ENCODE measurements at places on chromosomes 4 and X. TPM values are rescaled to one million over a fixed set of nuclear protein-coding genes. Genes with fewer than 3 reads are reported as not detected.

- no peak for DNase-seq
These were observed 23.6 kb downstream of the PLAC1 start for GRCh38 chrX:134634691-134635090.

DNA sequence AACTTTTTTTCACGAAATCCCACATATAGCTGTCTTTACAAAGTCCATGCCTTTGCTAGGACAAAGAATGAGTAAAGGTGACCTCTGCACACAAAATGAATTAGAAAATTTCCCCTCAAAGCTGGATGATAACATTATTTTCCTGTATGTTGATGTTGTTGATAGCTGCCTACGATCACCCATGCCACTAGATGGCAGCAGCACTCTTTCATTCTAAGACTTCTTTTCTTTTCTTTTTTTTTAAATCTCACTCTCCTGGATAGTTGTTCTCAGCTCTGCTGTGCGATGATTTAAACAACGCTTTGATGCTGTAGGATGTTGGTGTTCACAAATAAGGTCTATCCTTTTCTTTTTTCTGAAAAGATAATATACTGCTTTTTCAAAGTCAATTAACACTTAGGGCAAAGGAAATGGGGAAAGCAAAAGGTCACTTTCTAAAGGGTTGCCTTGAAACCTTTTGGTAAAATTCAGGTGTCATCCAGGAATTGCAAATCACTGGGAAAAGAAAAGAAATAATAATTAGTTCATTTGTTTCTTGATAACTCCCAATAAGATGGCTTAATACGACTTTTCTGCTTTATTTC is 266.8 kb downstream of the C4orf33 start:
- peak; percentile 30 for DNase-seq

GRCh38 chrX:135009838-135010237 is 12.5 kb downstream of the RTL8B start:
- DNase-seq = no peak

- DNase-seq = no peak
These were observed 65.8 kb downstream of the RGS12 start for GRCh38 chr4:3358656-3359055.

Gene FAM47E
- 3.8 TPM for total RNA-seq

Gene SLC25A14
- 6.7 TPM for total RNA-seq

Gene HSFX2
- 0.63 TPM for total RNA-seq
